Fibroblast of skin of left biceps (primary cell): ENCODE measurements at places on chromosomes 1 and 21.

- DNase-seq, result no peak
Observed at GRCh38 chr1:20404466-20404865, 81.5 kb downstream of the CAMK2N1 start.

- no peak for DNase-seq
Observed at GRCh38 chr21:14543983-14544382, 2.1 kb downstream of the SAMSN1 start.

DNA sequence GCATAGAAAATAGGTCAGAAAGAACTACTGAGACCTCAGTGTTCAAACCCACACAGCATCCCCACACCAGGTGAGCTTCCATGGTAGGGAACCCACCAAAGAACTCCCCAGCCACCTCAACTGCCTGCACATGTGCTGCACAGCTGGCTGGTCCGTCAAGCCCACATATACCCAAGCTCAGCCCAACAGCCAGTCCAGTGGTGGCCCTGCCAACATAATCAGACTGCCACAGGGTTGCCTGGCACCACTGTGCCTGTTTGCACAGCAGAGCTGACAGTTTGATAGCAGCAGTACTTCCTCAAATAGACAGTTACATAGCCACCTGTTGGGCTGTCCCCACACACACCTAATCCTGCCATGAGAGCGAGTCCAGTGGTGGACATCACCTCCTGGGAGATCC, 283.3 kb upstream of the PRMT6 start:
- DNase-seq, result no peak

DNA sequence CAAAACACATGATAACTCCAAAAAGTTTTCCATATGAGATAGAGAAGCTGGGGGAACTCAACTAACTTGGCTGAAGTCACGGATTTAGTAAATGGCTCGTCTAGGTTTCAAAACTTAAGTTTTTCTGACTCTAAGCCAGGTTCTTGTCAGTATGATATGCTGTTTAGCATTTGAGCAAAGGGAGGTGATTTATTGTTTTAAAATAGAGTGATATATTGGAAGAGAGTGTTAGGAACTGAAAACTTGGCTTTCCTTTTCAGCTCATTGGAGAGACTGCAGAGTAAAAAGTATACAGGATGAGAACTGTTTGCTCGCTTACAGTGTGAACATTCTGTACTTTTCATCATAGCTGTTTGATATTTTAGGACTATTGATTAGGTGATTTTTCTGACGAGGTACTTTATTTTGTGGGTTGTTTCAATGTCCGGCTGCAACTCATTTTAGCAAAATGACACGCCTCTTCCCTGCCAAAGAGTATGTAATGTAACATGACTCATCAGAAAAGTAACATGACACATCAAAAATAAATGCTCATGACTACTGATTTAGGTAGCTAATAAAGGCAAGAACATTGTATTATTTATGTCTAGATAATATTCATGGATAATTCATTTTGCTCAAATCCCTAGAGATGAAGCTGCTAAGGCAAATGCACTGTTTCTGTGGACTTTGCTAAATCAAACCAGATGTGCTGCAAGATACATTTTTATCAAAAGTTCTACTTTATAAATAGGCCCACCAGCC, 355.1 kb downstream of the GPATCH2 start:
- DNase-seq, result peak; percentile 75

DNA sequence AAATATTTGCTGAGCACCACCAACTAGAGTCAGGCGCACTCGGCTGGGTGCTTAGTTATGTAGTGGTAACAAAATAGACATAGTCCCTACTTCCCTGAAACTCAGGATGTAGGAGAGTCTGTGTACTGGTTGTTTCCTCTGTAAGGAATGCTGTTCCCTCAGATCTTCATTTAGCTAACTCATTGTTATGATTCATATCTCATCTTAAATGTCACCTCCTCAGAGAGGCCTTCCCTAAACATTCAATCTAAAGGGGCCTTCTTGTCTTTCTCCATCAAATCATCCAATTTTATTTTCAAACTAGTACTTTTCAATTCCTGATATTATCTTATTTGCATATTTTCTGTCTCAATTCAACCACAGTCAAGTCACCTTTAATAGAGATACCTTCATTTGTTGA, 132.9 kb downstream of the PIK3R3 start:
- no peak for DNase-seq

DNA sequence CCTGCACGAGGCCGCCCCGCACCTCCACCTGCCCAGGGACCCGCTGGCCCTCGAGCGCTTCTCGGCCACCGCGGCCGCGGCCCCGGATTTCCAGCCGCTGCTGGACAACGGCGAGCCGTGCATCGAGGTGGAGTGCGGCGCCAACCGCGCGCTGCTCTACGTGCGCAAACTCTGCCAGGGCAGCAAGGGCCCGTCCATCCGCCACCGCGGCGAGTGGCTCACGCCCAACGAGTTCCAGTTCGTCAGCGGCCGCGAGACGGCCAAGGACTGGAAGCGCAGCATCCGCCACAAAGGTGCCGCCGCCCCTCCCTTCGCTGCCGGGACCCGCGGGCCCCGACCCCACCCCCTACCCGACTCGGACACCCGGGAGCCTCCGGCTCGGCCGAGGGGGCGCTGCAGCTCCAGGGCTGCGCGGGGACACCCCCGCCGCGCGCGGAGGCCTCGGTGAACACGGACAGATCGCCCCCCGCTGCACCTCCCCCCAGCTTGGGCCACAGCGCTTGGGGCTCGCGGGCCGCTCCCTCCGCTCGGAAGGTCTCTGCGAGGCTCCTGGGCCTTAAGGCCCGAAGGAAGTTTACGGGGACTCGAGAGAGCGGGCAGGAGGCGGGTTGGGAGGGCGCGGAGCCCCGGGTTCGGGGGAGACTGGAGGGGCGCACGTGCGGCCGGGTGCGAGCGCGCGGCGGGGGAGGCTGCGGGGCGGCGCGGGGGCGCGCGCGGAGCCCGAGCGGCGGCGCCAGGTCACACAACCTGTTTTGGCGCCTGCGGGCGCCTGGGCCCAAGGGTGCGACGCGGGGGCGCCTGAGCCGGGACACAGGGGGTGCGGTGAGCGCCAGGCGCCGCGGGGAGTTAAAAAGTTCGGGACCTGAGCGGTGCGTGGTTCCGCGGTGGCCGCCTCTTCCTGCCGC, 1.2 kb downstream of the SAMD11 start:
- DNase-seq, result no peak

DNA sequence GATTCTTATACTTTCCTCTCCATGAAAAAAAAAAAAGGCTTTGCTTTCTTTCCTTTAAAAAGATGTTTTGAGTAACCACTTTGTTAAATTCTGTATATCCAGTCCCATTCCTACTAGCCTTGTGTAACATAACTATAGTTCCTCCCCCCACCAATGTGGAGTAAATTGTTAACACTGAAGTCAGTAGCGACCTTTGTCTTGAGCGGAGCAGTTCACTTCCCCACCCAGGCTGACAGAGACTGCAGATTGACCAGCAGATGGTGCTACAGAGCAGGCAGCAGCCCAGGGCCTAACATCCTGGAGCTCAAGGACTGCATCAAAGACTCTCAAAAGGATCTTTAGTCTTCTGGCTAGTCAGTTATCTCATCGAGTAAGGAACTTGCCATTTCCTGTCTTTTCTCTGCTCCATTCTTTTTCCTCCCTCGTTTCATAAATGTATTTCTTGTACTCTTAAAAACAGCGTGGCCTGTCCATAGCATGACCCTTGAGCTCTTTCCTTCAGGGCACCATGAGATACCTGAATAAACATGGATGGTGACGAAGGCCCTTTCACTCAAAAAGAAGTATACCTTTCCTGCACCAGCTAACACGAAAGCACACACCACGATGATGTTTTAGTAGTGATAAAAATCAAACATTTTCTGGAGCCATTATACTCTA, 503.5 kb upstream of the PKN2 start:
- DNase-seq, result peak; percentile 49

GRCh38 chr1:13699936-13700520, at the start of gene PRDM2:
Gene PRDM2, plus strand, starts transcription at chr1:13700188. Its CDS starts 15,418 bp downstream, at chr1:13715606.
- no peak for DNase-seq

DNA sequence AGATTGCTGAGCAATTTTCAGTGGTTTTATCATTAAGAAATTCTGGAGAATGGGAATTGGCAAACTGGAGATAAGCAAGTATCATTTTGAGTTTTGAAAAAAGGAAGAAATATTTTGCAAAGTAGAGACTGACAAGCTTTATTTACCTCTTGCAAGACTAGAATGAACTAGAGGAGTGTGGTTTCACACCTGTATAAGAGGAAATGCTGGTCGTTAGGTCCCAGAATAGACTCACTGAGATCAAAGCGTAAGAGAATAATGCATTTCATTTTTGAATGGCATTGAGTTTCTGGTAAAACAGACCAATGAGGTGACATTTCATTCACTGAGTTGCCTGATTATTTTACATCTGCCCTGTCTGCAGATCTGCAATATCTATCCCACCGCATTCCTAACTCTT, 308.1 kb downstream of the ADGRL2 start:
- DNase-seq, result no peak

DNA sequence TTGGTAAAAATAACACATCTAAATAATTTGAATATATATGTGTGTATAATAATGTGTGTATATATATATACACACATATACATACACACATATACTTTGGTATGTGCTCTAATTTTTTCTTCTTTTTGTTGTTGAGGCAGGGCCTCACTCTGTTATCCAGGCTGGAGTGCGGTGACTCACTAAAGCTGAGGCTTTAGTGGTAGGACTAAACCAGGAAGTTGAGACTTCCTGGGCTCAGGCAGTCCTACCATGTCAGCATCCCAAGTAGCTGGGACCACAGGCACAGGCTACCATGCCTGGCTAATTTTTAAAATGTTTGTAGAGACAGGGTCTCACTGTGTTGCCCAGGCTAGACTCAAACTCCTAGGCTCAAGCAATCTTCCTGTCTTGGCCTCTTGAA, 46.7 kb upstream of the CXADR start:
- no peak for DNase-seq

- DNase-seq, result no peak
Observed at GRCh38 chr1:112470966-112471365, 37.8 kb upstream of the WNT2B start.

GRCh38 chr1:86487131-86487810, 18.5 kb downstream of the CLCA1 start:
- DNase-seq, result peak; percentile 95

DNA sequence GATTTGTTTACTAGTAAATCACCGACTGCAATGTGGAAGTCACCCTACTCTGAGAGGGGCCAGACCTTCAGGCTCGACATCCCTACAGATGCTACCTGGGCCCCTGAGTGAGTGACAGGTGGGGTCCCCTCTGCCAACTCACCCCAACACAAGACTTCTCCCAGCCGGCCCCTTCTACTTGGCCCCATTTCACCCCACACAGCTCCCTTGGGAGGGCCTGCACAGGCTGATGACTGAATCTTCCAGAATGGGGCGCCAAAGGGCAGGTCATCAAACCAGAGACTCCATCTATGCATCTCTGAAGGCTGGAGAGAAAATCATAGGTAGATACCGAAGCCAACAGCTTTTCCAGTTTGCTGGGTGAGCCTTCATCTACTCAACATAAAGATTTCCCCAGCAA, 9.4 kb upstream of the S100A8 start:
- DNase-seq, result no peak

- no peak for DNase-seq
Observed at GRCh38 chr1:111873460-111874030, 115.9 kb downstream of the KCND3 start.

- no peak for DNase-seq
Observed at GRCh38 chr1:209749670-209750323, 6.1 kb upstream of the TRAF3IP3 start.
